Left lung (tissue), 14 donors: ENCODE measurements at places on chromosomes 11 and 22. TPM values are rescaled to one million over a fixed set of nuclear protein-coding genes. Genes with fewer than 3 reads are reported as not detected.

DNA sequence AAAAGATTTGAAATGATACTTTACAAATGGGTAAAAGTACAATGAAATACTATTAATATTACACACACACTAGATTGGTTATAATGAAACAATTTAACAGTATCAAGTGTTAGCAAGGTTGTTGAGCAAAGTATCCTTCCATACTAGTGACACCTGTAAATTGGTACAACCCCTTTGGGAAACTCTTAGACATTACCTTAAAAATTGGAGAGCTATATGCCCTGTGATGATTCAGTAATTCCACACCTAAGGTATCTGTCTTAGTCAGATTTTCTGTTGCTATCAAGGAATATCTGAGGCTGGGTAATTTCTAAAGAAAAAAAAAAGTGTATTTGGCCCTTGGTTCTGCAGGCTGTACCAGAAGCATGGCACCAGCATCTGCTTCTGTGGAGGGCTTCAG is 7.4 kb upstream of the GDPD4 start:
- DNase-seq, result no peak

DNA sequence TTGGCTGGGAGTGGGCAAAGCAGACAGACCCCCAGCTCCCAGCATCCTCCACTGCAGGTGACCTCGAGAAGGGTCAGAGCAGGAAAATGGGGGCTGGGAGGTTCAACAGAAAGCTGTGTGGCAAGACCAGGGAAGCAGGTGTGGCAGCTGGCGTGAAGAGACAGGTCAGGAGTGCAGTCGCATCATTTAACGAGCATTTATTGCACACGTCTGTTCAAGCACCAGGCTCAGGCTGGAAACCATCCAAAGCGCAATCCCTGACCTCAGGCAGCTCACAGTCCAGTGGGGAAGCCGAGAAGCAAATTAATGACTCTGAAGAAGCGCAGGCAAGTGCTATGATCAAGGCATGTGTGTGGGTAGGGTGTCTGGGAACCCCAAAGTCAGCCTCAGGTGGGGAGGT is 7.4 kb downstream of the SLC25A45 start:
- DNase-seq, result no peak

DNA sequence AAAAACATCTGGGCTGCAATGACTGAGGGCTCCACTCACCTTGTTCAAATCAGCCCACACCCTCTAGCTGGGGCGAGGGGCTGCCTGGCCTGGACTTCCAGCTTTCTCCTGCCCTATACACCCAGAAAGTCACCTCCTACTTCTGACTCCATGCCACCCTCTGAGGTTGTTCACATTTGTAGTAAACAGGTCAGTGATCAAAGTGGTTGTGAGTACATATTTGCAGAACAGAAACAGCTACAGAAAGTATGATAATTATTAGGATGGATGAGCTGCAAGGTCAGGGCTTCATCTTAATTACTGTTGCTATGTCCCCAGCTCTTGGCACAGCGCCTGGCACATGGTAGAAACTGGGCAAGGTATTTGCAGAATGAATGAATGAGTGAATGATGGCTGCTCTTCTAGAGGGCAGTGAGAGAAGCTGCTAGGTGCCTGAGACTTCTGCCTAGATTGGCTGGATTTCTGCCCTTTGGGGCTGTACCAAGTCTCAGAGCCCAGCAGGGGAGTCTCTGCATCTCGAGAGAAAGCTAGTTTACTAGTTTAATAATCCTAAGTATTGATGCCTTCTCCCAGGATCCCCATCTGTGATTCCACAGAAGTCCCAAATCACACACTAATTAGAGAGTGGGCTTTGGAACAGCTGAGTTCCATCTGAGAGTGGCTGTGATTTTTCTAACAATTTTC is 36.0 kb downstream of the SYT13 start:
- peak; percentile 33 for DNase-seq

GRCh38 chr11:127195501-127196120 is 195.0 kb upstream of the KIRREL3 start:
- no peak for DNase-seq

DNA sequence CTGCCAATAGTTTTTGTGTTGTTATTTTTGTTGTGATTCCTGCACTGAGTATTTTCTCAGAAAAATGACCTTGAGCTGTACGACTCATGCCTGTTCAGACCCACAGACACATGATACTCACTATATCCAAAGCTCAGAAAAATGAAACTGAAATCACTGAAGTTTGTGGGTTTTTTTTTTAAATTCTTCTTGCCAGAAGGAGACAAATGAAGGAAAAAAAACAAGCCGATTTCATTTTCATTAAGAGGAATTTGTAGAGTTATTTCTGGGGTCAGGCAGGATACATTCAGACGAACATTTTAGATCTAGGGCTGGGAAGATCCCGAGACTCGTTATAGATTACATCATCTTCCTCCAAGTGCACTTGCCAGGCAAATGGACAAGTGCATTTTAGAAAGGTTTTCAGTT is 60.4 kb downstream of the BMAL1 start:
- DNase-seq, result no peak

DNA sequence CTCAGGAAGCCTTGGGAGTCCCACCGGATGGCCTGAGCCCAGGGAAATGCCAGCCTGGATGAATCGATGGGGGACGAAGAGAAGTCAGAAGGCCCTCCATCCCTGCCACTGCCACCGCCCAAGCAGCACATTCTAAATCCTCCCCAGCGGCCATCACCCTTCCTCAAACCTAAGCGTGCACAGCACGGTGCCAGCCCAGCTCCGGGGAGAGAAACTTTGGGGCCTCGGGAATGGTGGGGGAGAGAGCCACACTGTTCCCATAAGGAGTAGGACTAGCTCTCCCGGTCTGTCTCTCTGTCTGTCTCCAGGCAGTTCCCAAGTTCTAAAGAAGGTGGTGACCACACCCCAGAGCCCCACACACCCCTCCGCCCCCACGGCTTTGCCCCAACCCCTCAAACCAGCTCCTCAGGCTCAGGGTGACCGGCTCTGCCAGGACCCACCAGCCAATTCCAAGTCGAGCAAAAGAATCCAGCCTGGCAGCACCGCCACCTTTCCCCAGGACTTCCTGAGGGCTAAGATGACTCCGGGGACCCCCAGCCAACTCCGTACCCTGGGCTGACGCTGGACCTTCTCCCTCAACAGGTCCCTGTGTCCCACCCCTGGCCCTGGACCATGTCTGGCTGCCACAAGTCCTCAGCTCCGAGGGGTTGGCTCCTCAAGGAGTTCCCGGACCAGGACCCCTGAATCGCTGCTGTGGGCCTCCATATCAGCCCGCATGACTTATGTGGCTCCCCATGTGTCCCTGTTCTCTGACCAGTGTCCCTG is 2.7 kb downstream of the AHNAK start:
- no peak for DNase-seq

The LUZP2 gene
- polyA plus RNA-seq, result 5.6 TPM

- DNase-seq, result peak; percentile 91
Observed at GRCh38 chr22:23750714-23751440, at the start of gene ZNF70. Gene ZNF70 (minus strand): TSS chr22:23751112. CDS start chr22:23745140, 5,972 bp downstream.

The ST14 gene
- 41.3 TPM for polyA plus RNA-seq

The CD44 gene
- polyA plus RNA-seq, result 499 TPM

- DNase-seq, result no peak
Observed at GRCh38 chr11:69427906-69428880, 53.3 kb upstream of the LINC01488 start.

- no peak for DNase-seq
Observed at GRCh38 chr11:83025267-83025704, 46.4 kb downstream of the RAB30 start.

GRCh38 chr11:45225277-45225676 is 60.9 kb downstream of the SYT13 start:
- DNase-seq, result no peak

GRCh38 chr22:44191036-44191454 is 10.3 kb downstream of the PARVG start:
- no peak for DNase-seq

The ALG12 gene
- polyA plus RNA-seq, result 25.6 TPM

The PDE3B gene
- 34.5 TPM for polyA plus RNA-seq

DNA sequence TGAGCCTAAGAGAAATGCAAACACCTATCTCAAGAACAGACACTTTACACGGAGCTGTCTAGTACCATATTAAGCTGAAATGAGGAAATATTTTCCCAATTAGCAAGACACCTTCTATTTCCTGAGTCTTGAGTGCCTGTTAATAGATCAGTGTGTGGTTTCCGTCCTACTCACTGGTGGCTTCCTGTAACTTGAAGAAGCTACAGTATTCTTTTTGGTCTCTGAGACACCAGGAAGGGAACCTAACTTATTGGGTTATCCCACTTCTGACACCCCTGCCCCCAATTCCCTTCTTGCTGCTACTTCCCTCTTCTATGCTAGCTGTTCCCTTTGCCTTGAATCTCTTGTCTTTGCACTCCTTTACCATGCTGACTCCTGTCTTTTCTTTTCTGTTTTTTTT is 92.7 kb downstream of the FDX1 start:
- no peak for DNase-seq

The KRTAP5-1 gene
- not detected for polyA plus RNA-seq

The TMEM191C gene
- polyA plus RNA-seq, result 1.7 TPM

GRCh38 chr22:41833369-41834004 is 582 bp downstream of the SREBF2 start:
- DNase-seq, result peak; percentile 48

The BRSK2 gene
- polyA plus RNA-seq, result 0.93 TPM

The UBQLN3 gene
- not detected for polyA plus RNA-seq

The SLC22A9 gene
- 0.09 TPM for polyA plus RNA-seq

GRCh38 chr11:109015283-109015682 is 350.4 kb downstream of the DDX10 start:
- no peak for DNase-seq

- no peak for DNase-seq
Observed at GRCh38 chr11:67409261-67409666, 5.4 kb downstream of the TBC1D10C start.

DNA sequence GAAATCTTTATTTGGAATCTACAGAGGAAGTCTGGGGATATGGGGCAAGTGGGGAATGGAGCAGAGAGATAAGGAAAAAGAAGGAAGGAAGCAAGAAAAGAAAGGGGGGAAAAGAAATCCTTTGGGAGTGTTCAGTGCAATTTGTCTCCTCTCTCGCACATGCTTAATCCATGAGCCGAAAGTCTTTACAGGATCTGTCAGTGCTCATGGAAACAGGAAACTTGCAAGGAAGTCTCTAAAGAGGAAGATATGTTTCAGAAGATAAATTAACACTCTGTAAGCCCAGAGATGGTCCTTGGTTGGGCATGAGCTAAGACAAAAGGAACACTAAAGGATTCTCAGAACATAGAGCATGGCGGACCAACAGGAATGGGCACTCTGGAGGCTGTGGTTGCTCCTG is 47.9 kb upstream of the FLI1 start:
- no peak for DNase-seq

The MMP7 gene
- 0.74 TPM for polyA plus RNA-seq

GRCh38 chr11:62477927-62478326 is 59.1 kb downstream of the SCGB1A1 start:
- DNase-seq, result no peak

- no peak for DNase-seq
Observed at GRCh38 chr11:134463716-134464115, 51.7 kb upstream of the B3GAT1 start.

- DNase-seq, result no peak
Observed at GRCh38 chr11:45872651-45873356, 12.6 kb upstream of the MAPK8IP1 start.

DNA sequence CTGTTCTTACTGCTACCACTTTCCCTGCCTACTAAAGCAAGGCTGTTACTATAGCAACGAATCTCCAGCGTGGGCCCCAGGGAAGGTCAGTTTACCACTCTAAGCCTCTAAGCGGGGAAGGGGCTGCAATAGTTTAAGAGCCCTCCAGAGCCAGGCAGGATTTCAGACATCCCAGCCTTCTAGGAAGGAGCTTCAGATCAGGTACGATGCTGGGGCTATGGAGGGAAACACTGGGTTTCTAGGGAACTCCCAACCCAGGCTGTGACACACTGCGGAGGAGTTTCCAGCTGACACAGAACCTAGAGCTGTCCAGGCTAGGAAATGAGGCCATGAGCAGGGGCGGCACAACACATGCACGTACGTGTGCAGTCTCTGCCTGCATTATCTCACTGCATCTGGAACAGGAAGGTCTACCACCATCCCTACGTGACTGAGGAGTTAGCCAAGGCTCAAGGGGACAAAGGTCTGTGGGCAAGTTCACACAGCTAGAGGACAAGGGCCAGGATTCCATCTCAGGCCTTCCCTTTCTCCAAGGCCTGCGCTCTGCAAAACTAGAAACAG is 20.4 kb downstream of the HPS4 start:
- DNase-seq, result no peak

The PVALB gene
- polyA plus RNA-seq, result not detected

- peak; percentile 84 for DNase-seq
Observed at GRCh38 chr11:120224972-120225909, 14.4 kb downstream of the OAF start.

- DNase-seq, result no peak
Observed at GRCh38 chr22:37163575-37164504, 14.1 kb upstream of the IL2RB start.

DNA sequence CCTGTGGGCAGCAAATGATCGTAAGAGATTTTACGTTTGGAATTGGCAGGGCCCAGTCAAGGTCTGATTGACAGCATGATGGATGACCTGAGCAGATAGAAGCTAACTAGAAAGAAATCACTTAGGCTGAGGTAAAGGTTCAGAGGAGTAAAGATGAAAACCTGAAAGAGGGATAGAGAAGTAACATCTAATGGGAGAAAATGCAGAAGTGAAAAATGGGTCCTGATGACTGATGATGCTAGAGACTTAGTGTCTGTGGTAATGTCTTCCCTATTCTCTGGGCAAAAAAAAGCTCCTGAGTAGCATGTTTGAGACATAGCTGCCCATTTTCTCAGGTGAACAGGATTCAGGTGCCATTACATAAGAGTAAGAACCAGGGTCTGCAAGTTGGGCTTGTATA is 628.8 kb upstream of the ANO5 start:
- DNase-seq, result no peak

The GANAB gene
- 287 TPM for polyA plus RNA-seq

GRCh38 chr22:20405931-20406685 is 12.2 kb downstream of the ZNF74 start:
- no peak for DNase-seq

GRCh38 chr11:70583781-70584218 is 185.5 kb downstream of the CTTN start:
- DNase-seq, result no peak

DNA sequence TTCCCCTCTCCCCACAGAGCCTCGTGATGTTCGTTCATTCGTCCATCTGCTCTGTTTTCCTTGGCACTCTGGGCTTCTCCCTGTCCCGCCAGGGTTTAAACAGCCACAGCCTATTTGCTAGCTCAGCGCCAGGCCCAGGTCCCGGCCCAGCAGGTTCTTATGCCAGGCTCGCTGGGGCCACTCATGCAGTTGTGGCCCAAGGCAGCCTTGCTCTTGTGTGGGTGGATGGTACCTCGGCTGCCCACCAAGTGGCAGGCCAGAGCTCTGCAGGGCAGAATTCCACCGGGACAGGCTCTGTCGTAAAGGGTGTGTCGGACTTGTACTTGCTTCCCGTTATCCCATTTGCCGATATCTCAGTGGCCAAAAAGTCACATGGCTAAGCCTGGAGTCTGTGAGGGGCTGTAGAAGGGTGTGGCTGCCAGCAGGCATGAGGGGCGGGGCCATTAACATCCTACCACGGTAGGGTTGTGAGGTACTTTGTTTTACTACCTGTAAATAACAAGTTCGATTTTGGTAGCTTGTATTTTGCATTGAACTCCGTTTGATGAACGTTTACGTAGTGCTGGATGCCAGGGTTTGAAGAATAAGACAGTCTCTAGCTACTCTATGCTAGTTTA is 7.9 kb downstream of the FAM118A start:
- DNase-seq, result no peak

The MRGPRX4 gene
- polyA plus RNA-seq, result not detected

The OR52H1 gene
- polyA plus RNA-seq, result not detected
